ENCODE measurements at places on chromosomes 11 and 22.

GRCh38 chr22:22932512-22932941 is 44.9 kb downstream of the IGLL5 start:
- no peak for DNase-seq

- DNase-seq = no peak
These were observed 792.7 kb upstream of the LUZP2 start for GRCh38 chr11:23704183-23704582.

GRCh38 chr22:49768951-49769690 is 58.6 kb downstream of the BRD1 start:
- DNase-seq = no peak

DNA sequence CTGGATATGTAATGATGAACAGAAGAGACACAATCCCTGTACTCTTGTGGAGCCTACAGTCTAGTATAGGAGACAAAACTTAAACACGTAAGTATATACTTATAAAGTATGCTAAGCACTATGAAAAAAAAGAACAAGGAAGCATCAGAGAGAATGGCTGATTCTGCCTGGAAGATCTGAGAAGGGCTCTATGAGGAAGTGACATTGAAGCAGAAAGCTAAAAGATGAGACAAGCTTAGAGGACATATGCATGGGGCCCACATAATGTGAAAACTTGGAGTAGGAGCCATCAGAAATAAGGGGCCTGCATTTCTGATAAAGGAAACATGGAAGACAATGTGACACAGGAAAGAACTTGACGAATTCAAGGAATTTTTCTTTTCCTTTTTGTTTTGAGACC is 16.6 kb downstream of the SAA1 start:
- DNase-seq = no peak

- peak; percentile 27 for DNase-seq
These were observed 44.5 kb downstream of the FEZ1 start for GRCh38 chr11:125451400-125452124.

DNA sequence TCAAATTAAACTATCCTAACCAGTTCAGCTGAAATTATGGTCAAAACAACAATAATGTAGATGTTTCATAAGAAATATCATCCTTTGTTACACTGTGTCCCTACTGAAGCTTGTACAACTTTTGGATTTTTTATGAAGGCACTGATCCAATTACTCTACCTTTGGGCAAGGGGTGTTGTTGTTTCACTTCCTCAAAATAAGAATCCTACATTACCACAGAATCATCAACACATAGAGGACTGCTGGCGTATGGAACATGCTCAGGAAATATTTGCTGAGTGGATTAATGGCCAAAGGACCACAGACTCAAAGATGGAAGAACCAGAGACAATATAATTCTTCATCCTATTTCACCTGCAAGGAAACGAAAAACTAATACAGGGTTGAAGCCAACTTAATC is 907.5 kb upstream of the CCDC90B start:
- no peak for DNase-seq

GRCh38 chr11:10298342-10298741 is 4.3 kb upstream of the SBF2 start:
- no peak for DNase-seq

GRCh38 chr11:93532281-93532789 is 10.9 kb downstream of the SMCO4 start:
- DNase-seq = no peak

DNA sequence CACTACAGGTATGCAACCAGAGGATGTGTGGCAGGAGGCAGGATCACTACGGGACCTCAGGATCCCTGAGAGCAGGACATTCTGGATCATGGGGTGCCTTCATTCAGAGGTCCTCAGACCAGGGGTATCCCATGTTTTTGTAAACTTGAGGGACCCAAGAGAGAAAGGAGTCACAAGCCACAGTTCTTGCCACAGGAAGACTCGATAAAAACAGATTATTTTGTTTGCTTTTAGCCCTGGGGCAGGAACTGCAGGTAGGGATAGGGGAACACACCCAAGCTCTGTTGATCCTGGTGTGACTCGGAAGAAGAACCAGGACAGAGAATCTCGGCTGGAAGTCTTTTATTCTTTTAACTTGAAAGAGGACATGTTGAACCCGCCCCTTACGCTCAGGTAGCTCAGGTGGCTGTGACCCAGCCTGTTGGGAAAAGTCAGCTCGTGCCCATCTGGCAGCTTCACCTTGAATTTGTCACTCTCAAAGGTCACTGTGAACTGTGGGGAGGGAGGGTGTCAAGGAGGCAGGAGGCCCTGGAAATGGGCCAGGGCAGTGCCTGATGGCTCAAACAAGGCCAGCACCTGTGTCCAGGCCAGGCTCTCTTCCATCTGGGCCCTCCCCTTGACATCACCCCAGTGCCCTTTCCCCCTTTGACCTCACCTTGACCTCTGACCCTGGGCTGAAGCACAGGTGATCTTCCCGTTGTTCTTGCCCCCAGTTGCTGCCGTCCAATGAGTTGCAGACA is 9.8 kb downstream of the LGALS2 start:
- DNase-seq = no peak

DNA sequence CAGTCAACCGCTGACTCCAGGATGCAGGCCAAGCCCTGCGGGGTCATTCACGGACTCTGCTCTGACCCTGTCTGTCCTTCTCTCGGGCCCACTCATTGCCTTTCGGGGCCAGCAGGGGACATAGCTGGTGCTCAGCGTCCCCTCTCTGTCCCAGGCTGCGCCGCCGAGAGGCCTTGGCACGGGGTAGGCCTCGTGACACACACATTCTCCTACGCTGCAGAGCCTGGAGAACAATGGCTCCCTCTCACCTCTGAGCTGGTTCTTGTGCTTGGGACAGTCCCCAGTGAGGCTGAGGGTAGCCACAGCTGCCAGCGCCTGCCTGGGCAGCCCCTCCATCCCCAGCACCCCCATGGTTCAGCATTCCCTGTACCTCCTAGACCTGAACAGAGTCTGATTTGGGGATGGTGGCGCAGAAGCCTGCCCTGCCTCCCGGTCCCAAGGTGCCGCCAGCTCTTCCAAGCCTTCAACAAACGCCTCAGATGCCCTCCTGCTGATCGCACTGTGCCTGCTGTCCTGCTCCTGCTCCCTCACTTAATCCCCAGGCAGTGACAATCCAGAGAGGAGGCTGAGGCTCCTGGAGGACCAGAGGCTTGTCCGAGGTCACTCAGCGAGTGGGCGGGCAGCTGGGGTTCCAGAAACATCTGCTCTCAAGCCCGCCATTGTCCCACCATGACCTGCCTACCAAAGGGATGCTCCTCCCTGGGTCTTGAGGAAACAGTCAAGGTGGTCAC is 30.4 kb downstream of the DUSP8 start:
- DNase-seq = no peak

GRCh38 chr11:10646005-10646404 is 47.5 kb downstream of the IRAG1 start:
- DNase-seq = no peak

- DNase-seq = no peak
These were observed 78.4 kb downstream of the PDHX start for GRCh38 chr11:34994854-34995253.

- no peak for DNase-seq
These were observed 1.6 kb downstream of the PAX6 start for GRCh38 chr11:31809541-31809856.

- DNase-seq = no peak
These were observed 57.5 kb downstream of the MYEOV start for GRCh38 chr11:69351460-69351859.

GRCh38 chr11:127395034-127395433 is 394.5 kb upstream of the KIRREL3 start:
- no peak for DNase-seq

DNA sequence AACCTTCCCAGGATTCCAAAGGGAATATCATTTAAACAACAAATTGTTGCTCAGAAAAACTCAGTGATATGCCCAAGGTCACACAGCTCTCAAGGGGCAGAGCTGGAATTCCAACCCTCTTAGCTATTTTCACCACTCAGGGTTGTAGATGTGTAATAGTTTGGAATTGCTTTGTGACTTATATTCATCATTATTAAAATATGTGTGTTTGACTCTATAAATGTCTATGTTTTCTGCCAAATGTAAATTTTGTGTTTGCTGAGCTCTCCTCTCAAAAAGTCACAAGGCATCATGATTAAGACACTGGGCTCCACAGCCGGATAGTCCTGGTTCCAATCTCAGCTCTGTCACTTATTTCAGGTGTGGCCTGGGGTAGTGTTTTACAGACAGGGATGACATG is 407.3 kb downstream of the TMEM135 start:
- DNase-seq = no peak
